ENCODE measurements at places on chromosomes 2 and 18.
A peak's percentile ranks its signal among the peaks of the same experiment; 100 is the strongest.

- DNase-seq, result no peak
Measured at GRCh38 chr2:113156278-113157117, 17.3 kb upstream of the PSD4 start.

GRCh38 chr18:48940854-48941611 lies 9.7 kb downstream of the SMAD7 start:
- DNase-seq, result peak; percentile 48

GRCh38 chr2:72894514-72894913 lies 7.3 kb downstream of the SPR start:
- DNase-seq, result no peak

- no peak for DNase-seq
Measured at GRCh38 chr2:201904538-201905420, 98.4 kb downstream of the CDK15 start.

DNA sequence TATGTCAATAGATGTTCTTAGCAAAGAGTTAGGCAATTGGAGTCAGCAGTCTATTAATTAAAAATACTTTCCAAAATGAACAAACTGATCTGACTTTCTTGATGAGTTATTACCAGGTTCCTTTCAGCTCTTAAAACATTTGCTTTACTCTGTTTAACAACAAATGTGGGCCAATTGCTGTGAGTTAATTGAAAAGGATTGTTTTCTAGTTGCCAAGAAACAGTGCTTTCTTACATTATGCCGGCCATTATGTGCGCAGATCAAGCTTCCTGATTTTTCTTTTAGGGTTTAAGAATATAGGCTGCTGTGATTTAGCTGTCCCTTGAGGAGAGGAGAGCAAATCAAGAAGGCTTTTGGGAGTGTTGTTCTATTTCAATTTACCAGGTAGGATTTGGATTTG lies 50.5 kb upstream of the ITPRID2 start:
- DNase-seq, result no peak

DNA sequence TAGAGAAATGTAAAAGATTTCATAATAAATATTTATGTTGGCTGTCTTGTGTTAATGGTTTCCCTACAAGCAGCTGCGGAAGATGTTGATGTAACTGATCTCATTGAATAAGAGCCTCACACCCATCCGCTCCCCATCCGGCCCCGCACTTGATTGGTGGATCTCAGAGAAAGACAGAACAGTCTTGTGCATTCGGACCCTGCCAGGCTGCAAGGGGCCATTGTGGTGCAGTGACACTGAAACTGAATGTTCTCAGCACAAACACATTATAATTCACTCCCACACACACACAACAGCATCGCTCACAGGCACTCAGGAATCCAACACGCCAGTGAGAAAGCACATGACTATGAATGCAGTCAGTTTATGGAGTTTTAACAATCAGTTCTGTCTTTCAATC lies 47.8 kb downstream of the PRELID3A start:
- no peak for DNase-seq

- no peak for DNase-seq
Measured at GRCh38 chr2:46225150-46225625, 72.0 kb upstream of the EPAS1 start.

- no peak for DNase-seq
Measured at GRCh38 chr2:226849349-226849748, 13.5 kb downstream of the RHBDD1 start.

- peak; percentile 24 for DNase-seq
Measured at GRCh38 chr2:68465081-68465916, 1.8 kb downstream of the FBXO48 start.

DNA sequence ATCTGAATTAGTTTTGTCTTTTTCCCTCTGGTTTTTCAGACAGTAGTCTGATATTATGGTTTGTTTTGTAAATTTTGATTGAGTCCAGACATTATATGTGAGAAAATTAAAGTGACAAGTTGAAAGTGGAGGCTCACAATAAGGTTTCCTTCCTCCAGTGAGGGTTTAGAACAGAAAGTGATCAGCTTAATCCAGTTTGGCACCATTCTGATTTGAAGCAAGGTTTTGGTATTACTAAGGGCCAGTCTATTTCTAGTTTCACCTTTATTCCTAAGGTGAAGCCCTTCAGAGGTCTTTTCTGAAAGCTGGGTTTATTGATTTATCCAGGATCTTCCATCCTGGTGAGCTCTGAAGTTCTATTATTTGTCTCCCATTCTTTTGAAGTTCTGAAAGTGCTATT lies 68.7 kb downstream of the CDC42EP3 start:
- no peak for DNase-seq

DNA sequence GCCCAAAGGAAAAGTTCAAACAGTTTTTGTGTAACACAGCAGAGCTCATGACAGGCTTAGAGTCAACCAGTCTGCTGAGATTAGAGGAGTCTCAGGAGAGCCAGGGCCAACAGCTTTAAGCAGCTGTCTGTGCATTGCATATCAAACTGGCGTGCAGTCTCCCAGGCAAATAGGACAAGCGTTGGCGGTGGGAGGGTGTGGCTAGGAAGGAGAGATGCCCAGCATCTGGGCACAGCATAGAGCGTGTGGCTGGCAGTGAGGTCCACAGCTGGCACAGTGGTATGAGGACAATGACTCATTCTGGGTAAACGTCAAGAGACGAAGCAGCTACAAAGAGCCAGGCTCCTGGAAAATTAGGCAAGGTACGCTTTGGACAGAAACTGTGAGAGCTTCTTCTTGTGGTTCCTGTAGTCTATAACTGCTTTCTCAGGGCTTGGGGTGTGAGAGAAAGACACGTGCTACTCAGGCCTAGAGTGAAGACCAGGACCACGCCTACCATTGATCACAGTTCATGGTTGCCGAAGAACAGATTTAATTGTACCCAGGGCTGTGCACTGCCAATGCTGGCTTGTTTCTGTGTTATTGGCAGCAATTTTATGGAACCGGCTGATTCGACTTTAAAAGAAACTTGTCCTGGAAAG lies 14.8 kb downstream of the ZAP70 start:
- no peak for DNase-seq

DNA sequence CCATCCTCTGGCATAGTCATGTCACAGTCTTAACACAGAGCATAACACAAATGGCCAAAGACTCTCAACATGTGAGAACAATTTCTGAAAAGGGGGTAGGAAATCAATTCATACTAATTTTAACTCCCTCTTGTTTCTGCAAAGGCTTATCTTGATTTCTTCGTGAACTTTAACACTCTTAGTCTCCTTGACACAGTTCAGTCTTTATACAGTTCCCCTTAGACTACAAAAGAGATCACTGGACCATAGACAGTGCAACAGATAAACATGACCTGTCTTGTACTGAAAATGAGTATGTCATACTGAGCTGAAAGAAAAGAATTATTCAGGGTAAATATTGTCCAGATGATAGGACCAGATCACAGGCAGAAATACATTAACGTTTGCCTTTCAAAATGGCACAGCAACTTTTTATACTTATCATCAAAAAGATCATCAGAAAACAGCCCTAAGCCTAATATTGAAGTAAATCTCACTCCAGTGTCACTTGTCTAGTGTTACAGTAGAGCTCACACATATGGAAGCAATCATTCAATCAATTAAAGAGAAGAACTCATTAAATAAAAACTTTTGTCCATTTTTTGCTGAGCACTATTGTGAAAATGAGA lies 56.4 kb upstream of the VRK2 start:
- no peak for DNase-seq

DNA sequence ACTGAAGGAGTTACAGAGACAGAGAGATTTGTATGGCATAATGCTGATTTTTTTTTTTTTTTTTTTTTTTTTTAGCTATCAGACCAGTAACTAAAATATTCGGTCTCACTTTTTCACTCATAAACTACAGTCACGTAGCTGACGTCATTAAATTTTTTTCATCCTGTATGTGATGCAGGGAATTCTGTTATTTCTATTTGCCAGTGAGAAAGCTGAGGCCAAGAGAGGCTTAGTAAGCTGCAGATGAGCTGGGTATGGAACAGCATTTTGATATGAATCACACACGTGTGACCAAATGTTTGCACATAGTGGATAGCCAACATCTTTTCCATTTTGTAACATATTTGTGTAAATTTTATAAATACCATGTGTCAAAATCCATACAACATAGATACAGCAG lies 79.1 kb upstream of the EPB41L3 start:
- no peak for DNase-seq

DNA sequence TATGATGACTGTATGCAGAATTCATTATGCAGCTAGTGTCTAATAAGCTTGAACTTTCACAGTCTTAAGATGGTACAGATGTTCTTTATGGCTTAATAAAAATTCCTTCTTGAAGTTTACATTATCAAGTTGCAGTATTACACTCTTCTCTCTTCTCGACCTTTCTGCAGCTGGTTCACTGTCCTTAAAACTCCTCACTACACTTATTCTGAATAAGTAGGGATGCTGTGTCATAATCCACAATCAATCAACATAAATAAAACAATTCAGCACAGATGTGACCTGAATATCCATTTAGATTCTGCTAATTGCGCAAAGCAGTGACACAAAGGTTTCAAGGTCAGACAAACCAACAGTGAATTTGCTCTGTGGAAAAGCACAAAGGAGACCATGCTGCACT lies 356.8 kb downstream of the SUCLG1 start:
- DNase-seq, result no peak

- DNase-seq, result no peak
Measured at GRCh38 chr18:62757399-62758010, 42.2 kb downstream of the PHLPP1 start.

DNA sequence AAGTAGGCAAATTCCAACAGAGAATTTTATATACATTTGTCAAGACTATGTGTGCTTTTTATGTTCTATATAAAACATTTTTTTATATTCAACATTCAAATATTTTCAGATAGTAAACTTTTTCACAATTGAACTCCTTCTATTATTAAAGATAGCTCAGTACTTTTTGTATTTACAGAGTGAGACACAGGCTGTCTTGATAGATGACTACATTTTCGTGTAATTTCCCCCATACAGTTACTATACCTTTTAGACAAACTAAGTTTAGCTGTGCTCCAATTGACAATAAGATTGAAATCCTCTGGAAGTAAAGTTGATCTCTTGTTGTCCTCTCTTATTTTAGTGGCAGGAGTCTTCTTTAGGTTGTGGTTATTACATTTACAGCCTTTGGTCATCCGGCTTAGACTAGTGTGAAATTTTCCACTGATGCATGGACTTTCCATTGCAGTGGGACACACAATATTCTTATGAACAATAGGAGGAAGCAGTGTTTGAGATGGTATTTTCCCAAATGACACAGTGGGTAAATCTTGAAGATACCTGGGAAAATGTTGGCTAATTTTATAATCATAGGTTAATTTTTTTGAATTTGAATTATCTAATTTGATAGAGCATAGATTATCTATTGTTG lies 21.0 kb downstream of the ZSWIM2 start:
- no peak for DNase-seq

DNA sequence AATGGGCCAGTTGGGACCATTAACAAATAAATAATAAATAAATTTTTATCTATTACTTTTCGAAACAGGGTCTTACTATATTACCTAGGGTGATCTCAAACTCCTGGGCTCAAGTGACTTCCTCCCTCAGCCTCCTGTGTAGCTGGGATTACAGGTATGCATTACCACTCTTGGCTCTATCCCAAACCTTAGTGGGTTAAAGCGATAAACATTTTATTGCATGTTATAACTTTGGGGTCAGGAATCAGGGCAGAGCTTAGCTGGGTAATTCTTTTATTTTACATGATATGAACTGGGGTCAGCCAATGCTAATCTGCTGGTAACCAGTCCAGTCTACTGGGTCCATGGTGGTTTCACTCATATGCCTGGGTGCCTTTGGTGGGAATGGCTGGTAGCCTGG lies 127.8 kb downstream of the MYO3B start:
- no peak for DNase-seq

DNA sequence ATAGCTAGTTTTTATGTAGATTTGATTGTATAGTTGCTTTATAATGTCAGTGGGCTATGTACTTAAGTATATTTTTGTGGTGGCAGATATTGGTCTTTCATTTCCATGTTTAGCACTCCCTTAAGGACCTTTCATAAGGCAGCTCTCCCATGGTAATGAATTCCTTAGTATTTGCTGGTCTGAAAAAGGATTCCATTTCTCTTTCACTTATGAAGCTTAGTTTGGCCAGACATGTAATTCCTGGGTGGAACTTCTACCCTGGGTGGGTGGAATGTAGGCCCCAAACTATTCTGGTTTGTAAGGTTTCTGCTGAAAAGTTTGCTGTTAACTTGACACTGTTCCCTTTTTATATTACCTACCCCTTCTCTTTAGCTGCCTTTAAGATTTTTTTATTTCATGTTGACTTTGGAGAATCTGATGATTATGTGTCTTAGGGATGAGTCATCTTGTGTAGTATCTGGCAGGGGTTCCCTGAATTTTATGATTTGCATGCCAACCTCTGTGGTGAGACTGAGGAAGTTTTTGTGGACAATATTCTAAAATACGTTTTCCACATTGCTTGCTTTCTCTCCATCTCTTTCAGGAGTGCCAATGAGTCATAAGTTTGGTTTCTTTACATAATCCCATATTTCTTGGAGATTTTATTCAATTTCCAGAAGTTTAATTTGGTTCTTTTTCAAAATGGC lies 65.4 kb upstream of the VRK2 start:
- no peak for DNase-seq

DNA sequence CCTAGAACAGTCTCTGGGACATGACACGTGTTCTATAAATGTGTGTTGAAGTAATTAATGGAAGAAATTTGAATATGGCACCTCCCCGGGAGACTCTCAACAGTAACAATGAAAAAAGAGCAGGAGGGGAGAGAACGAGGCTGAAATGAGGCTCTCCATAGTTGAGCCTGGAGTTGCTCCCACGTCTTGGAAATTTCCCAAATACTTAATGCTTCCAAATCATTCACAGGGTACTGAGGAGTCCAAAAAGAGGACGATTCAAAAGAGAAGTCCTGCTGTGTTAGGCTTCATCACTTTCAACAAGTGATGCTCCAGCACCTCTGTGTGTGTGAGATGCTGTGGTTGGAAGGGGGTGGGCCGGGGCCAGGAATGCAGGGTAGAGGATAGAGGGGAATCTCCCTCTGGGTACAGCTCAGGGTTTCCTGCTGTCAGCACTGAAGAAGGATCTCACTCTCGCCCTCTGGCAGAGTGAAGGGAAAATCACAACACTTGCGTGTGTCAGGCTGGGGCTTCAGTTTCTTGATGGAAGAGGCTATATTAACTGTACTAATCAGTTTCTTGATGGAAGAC lies 18.1 kb upstream of the ZNF407 start:
- DNase-seq, result no peak

Data from stimulated activated CD4-positive, alpha-beta T cell treated with anti-CD3 and anti-CD28 coated beads, Interleukin-1b, Interleukin-23, amount 100 ng/mL, for 24 hours (primary cell).